DND-41 (cell line): ENCODE measurements at places on chromosomes 3 and 15.

- DNase-seq = peak; percentile 95
Observed at GRCh38 chr3:129593595-129594339, 12.7 kb downstream of the PLXND1 start.

GRCh38 chr3:142040941-142041491 lies 108.3 kb downstream of the TFDP2 start:
- no peak for DNase-seq

DNA sequence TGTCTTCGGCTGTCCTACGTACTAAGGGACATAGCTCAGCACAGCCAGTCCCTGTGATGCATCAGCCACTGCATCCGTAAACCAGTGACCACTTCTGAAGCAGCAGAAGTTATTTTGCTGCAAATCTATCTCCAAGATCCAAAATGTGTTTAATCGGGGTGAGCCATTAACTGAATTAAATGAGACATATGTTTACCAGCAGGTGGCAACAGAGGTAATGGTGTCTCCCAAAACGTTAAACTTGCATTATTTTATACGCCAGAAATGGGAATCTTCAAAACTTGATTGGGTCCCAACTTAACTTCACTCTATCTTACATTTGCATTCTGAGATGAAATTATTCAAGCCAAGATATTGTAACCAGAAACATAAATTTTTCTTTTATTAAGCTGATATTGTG lies 75.3 kb upstream of the BOC start:
- no peak for DNase-seq

DNA sequence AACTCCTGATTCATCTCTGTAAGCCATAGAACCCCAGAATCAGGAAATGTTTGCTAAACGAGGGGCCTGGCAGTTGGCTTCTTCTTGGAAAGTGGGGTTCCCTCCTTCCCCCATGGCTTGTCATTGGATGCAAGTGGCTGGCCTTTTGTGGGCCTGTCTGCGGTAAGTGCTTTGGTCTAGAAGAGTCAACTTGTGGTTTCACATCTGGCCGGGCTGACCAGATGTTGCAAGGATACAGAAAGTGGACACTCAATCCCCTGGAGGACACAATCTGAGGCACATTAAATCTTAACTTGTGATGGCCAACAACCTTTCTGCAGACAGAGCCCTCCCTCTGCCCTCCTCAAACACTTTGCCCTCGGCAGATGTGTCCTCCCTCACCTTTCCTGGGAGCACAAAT lies 1.1 kb downstream of the FAH start:
- DNase-seq = no peak

DNA sequence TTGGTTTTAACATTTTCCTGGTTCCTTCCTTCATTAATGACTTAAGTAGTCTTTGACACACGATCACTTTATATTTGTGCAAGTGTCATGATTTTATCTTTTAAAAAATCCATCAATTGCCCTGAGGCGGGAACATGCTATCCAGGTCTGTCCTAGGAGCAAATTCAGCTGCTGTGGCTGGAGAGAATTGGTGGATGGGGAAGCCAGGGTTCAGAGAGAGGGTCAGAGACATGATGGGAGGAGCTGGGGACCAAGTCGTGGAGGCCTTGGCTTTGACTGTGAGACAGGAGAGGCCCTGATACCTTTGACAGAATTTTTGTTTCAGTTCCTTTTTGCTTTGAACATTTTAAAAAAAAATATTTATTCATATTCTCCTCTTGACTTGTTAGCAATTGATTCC lies 89.0 kb downstream of the CHRNA7 start:
- no peak for DNase-seq

GRCh38 chr3:120173056-120173675 lies 78.9 kb upstream of the GSK3B start:
- DNase-seq = no peak

DNA sequence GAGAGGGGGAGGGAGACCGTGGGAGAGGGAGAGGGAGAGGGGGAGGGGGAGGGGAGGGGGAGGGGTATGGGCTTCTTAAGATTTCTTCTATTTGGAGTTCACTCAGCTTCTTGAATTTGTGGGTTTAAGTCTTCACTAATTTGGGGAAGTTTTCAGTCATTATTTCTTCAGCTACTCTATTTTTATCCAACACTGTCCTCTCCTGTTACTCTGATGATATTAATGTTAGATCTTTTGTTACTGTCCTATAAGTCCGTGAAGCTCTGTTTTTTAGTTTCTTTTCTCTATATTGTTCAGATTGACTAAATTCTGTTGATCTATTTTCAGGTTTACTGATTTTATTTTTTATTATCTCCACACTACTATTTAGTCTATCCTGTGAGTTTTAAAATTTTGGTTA lies 351.5 kb upstream of the TPM1 start:
- no peak for DNase-seq

- no peak for DNase-seq
Observed at GRCh38 chr3:152283492-152284381, 15.0 kb downstream of the MBNL1 start.

DNA sequence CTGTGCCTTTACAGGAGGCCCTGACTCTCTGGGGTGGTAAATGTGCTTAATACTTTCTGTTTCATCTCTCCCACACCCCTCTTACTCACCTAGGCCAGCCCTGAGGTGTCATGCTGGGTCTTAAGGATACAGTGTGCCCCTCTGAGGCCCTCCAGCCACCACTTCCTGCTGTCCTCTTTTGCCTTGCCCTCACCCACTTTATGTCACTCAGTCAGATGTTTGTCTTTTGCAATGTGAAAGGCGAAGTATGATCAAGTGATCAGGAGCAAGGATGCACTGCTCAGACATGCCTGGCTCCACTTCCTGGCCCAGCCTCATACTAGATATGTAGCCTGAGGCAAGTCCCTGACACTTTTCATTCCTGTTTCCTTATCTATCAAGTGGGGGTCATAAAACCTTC lies 339.0 kb upstream of the NR2E3 start:
- DNase-seq = no peak

DNA sequence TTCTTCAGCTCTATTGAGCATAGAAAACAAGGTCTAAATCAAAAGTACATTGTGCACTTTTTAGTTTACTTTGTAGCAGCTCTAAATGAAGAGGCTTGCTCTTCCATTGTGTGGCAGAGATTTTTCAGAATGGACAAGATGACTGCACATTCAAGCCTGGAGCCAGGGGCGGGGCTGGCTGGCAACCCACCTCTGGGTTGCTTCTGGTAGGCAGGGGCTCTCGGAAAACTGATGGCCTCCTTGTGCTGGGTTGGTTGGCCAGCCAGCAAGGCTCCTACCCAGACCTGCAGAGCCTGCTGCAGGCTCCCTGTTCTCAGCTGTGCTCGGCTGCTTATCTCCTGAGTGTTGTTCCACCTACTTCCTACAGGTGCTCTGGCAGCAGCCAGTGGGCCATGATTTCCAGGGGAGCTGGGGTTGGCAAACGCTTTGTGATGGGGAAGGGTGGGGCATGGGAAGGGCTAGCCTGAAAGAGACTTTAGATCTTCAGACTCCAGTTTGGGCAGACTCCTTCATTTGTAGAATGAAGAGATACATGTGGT lies 8.8 kb downstream of the BSN start:
- no peak for DNase-seq

- DNase-seq = no peak
Observed at GRCh38 chr3:50173685-50174516, 17.5 kb upstream of the GNAT1 start.

GRCh38 chr3:126067959-126068358 lies 16.0 kb downstream of the SLC41A3 start:
- no peak for DNase-seq

GRCh38 chr15:87896936-87897335 lies 359.6 kb downstream of the NTRK3 start:
- DNase-seq = no peak

GRCh38 chr15:66138096-66138783 lies 115.3 kb downstream of the MEGF11 start:
- DNase-seq = no peak

DNA sequence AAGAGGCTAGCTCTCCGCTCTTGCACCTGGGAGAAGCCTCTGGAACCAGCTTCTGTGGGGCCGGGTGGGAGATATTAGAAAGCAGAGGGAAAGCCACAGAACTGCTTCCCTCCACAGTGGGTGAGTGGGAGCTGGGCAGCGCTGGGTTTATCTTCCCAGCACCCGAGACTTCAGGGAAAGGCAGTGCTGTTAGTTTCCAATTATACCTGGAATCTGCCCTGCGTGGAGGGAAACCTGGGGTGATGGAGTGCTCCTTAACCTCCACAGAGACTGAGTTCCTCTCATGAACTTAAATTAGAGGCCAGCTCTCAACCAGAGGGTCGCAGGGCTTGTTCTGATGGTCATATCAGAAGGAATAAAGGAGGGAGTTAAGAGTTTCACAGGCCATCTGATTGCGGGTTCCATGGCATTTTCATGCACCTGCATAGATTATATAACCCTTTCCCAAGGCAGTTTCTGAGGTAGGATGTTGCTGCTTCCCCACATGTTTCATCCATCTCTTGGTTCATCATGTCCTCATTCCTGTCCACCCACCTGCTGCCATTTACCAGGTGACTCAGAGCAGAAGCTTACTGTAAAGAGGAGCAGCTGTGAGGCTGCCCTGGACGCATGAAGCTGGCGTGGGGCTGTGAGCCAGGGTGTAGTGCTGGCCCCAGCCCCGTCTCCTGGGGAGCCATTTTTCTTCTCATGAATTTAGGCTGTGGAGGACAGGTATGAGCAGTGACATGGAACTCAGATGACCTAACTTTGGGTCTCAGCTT lies 42.5 kb downstream of the CA12 start:
- DNase-seq = no peak

GRCh38 chr15:80990955-80991354 lies 1.3 kb upstream of the MESD start:
- no peak for DNase-seq

GRCh38 chr3:10804183-10804648 lies 11.8 kb upstream of the SLC6A11 start:
- no peak for DNase-seq

- no peak for DNase-seq
Observed at GRCh38 chr3:33900809-33901505, 102.5 kb downstream of the PDCD6IP start.

- no peak for DNase-seq
Observed at GRCh38 chr15:72423256-72423655, 25.2 kb downstream of the TMEM202 start.

GRCh38 chr3:78647726-78648125 lies 1120.1 kb downstream of the ROBO1 start:
- DNase-seq = no peak

GRCh38 chr15:29091666-29092065 lies 178.0 kb downstream of the NSMCE3 start:
- no peak for DNase-seq

DNA sequence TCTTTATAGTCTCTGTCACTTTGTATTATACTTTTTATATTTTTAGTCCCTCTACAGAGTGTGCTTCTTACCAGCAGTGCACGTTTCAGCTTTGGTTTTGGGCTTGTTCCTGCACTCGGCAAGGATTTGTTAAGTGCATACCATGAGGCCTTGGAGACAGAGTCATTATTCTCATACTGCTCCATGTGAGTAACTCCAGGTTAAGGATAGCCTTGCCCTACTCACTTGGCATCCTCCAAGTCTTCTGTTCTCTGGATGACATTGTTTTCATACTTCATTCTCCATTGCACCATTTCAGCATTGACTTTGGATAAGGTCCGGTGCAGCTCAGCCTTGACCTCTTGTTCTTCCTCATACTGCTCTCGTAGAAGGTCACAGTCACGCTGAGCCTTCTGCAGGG lies 96.4 kb downstream of the MYH15 start:
- no peak for DNase-seq

DNA sequence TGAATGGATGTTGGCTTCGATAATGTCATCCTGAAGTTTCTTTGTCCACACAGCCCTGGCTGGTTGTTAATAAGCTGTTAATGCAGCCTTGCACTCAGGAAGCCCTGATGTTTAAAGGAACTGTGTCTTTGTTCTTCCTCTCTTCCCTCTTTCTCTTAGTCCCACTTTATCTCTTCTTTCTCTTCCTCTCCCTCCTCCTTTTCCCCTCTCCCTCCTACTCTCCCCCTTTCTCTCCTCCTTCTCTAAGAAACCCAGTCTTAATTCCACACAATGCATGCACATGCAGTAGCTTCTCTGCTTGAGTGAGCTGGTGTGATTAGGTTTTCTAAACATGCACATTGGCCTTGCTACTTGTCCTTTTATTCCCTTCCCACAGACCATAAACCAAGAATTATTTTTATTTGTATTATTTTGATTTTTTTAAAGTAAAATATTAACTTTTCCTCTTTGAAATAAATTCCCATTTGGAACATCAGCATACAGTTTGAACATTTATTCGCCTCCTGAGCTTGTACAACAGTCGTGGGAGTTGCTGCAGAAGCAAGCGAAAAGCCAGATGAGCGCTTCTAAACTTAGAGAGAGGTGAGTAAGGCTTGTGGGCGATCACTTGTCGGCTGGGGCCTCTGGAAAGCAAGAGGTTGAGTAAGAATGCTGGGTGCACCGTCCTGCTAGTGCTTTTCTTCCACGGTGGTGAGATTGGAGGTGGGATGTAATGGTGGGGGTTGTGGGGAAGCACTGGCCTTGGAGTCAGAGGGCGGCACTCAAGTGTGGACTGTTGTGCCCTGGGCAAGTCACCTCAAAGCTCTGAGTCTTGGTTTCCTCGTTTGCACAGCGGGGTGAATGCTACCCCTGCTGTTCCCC lies 7.2 kb downstream of the GHRL start:
- no peak for DNase-seq

- DNase-seq = peak; percentile 69
Observed at GRCh38 chr3:16824081-16824696, 60.6 kb upstream of the PLCL2 start.

DNA sequence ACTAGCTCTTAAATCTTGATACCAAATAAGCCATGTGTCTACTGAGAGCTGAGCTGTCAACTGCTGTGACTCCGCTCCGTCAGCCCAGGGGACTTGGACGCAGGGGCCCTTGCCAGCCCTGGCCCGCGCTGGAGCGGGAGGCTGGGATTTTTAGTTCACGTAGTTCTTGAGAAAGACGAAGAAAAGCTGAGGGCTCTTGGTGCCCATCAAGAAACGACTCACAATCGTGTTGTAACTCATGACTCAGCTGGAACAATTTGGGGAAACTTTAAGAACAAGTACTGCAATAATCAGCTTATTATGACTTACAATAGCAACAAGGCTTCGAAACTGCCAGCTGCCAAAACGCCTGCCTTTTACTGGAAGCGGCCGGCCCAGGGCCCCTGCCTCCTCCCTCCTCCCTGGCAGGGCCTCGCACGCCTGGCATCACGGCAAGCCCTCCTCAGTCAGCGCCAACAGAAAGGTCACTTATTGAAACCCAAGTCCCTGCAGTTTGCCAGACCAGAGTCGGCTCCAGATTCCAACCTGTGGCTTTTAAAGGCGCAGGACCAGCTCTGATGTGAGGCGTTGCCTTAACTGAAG lies 60.3 kb downstream of the RGMA start:
- DNase-seq = no peak
